Caco-2 (cell line): ENCODE measurements at places on chromosomes 13 and 19.

- H3K27ac ChIP-seq, result peak overlapping the region; percentile 53
- peaks cover 11% of the 10 kb centered on the region for H3K4me1 ChIP-seq
- no peaks in the 10 kb centered on the region for H3K36me3 ChIP-seq
These were observed 285.8 kb downstream of the MYO16 start for GRCh38 chr13:108915095-108915633.

DNA sequence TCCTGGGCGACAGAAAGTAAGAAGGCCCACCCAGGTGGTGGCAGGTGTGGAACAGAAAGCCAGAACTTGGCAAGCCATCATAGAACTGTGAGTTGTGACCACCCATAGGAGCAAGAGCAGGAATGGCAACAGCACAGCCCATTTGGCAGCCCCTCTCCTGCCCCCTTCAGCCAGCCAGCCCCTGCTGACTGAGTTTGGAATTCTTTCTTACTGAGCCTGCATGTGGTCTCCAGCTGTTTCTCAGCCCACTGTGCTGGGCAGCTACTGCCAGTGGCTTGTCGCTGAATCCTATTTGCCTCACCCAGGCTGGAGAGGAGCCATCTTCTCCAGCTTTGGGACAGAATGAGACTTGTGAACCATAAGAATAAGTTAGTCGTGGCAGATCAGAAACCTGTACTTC lies 28.3 kb downstream of the CNMD start:
- no peak overlapping the region for H3K4me3 ChIP-seq
- H3K27me3 ChIP-seq, result no peaks in the 10 kb centered on the region
- H3K27ac ChIP-seq, result no peak overlapping the region
- H3K4me1 ChIP-seq, result no peaks in the 10 kb centered on the region
- no peak for DNase-seq

GRCh38 chr19:4414800-4415321 lies 12.4 kb downstream of the CHAF1A start:
- no peak for DNase-seq
- peak overlapping the region; percentile 11 for H3K27ac ChIP-seq
- H3K4me1 ChIP-seq, result peaks cover 23% of the 10 kb centered on the region
- no peaks in the 10 kb centered on the region; the same call in 1 of the 2 replicates for H3K36me3 ChIP-seq
- no peak overlapping the region for H3K4me3 ChIP-seq
- H3K27me3 ChIP-seq, result no peaks in the 10 kb centered on the region

DNA sequence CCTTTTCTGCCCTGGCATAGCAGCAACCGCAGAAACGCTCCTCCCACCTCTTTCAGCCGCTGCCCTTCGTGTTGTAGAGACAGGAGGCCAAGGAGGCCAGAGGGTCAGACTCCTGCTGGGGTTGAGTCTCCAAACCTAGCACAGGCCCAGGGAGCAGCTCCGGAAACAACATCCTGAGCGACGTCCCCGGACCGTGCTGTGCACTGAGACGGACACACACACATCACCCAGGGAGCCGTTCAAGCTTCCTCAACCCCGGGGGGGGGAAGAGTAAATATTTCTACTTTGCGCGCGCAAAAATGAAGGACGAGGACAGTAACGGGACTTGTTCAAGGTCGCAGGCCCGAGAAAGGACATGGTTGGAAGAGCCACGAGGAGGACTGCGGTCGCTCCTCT lies 657 bp downstream of the ZNF550 start:
- no peaks in the 10 kb centered on the region for H3K27me3 ChIP-seq
- peak overlapping the region; percentile 91 for H3K4me3 ChIP-seq
- H3K27ac ChIP-seq, result peak overlapping the region; percentile 94
- no peaks in the 10 kb centered on the region for H3K4me1 ChIP-seq
- peak; percentile 12 for DNase-seq
- H3K36me3 ChIP-seq, result peaks cover 10% of the 10 kb centered on the region

DNA sequence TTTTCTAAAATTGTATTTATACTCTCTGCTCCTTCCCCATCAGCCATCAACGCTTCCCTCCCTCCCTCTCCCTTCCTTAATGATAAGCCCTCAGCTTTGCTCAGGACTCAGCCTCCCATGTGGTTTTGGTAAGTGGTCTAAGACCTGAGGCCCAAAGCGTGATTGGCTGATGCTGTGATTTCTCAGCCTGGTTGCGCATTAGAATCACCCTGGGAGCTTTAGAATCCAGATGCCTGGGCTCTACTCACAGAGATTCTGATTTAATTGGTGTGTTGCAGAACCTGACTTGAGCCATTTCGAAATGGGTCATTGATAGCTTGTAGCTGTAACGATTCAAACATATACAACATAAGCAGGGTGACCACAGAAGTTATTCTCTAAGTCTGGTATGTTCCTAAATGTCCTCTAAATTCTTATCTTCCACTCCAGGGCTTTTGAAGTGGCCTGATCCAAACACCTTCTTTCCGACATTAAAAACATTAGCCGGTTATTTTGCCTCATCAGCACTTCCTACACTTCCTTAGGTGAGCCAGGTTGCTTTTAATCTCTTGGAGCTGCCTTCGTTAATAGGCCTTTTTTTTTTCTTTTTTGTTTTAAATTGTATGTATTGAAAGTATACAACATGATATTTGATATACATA lies 60.6 kb downstream of the LRCH1 start:
- H3K4me1 ChIP-seq, result peaks cover 63% of the 10 kb centered on the region
- no peak for DNase-seq
- no peaks in the 10 kb centered on the region for H3K27me3 ChIP-seq

GRCh38 chr13:51066091-51066831 lies 44.8 kb downstream of the C13orf42 start:
- H3K4me1 ChIP-seq, result no peaks in the 10 kb centered on the region
- H3K4me3 ChIP-seq, result no peak overlapping the region
- no peaks in the 10 kb centered on the region for H3K36me3 ChIP-seq
- no peak overlapping the region for H3K27ac ChIP-seq

- H3K36me3 ChIP-seq, result no peaks in the 10 kb centered on the region
- H3K4me1 ChIP-seq, result peaks cover 33% of the 10 kb centered on the region
- H3K27me3 ChIP-seq, result no peaks in the 10 kb centered on the region
- no peak for DNase-seq
These were observed 14.3 kb downstream of the RASA3 start for GRCh38 chr13:114118086-114118485.

DNA sequence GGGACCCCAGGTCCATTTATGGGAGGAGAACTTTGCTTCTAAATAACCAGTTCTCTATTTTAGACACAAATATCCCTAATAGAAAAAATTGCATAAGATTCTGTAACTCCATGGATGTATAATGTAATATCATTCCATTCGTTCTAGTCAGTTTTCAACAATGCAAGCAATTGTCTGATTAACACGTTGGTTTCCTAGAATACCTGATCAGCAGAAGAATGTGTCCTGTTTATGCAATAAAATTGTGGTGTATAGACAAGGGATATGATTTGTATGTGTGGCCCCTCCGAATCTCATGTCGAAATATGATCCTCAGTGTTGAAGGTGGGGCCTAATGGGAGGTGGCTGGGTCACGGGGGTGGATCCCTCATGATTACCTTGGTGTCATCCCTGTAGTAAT lies 62.1 kb downstream of the RUBCNL start:
- DNase-seq, result no peak
- H3K36me3 ChIP-seq, result no peaks in the 10 kb centered on the region
- H3K27ac ChIP-seq, result no peak overlapping the region
- H3K4me3 ChIP-seq, result no peak overlapping the region

GRCh38 chr13:71316792-71317363 lies 550.1 kb downstream of the DACH1 start:
- DNase-seq, result no peak
- no peaks in the 10 kb centered on the region for H3K27me3 ChIP-seq
- H3K36me3 ChIP-seq, result no peaks in the 10 kb centered on the region
- H3K4me3 ChIP-seq, result no peak overlapping the region
